A549 treated with AZD2906 at 1 μM for 4 hours (cell line): ENCODE measurements at places on chromosomes 1 and 21. TPM values are rescaled to one million over a fixed set of nuclear protein-coding genes. Genes with fewer than 3 reads are reported as not detected.

C8B gene
- not detected in 5 replicates for total RNA-seq

HAPLN2 gene
- total RNA-seq, result 0.13 to 0.29 TPM (median 0.20 TPM) in 4 of 5 replicates, not detected in the other

GFI1 gene
- total RNA-seq, result 0.19 to 0.29 TPM (median 0.23 TPM) in 5 replicates

OR2L8 gene
- total RNA-seq, result not detected in 5 replicates

RGSL1 gene
- total RNA-seq, result not detected in 5 replicates

HMCN1 gene
- 0.02 to 0.09 TPM (median 0.06 TPM) in 5 replicates for total RNA-seq

NFYC gene
- total RNA-seq, result 35.8 to 37.7 TPM (median 36.6 TPM) in 5 replicates
